ENCODE measurements at places on chromosomes 3 and 15.
A peak's percentile ranks its signal among the peaks of the same experiment; 100 is the strongest.

DNA sequence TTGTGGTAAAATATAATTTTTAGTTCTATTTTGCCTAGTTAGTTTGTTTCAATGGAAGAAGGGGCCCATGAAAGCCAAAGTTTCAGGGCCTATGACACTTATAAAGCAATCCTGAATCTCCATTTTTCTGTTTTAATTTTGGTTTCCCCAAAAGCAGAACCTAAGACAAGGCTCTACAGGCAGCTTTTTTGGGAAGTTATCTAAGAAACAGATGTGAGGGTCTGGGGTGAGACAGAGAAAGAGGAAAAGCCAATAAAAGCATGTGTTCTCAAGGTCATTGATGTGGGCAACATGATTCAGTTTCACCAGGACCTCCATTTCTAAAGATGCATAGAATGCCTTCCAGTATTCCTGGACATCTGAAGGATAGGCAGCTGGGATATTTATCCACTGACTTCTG lies 598.5 kb downstream of the PDCD6IP start:
- DNase-seq: no peak

DNA sequence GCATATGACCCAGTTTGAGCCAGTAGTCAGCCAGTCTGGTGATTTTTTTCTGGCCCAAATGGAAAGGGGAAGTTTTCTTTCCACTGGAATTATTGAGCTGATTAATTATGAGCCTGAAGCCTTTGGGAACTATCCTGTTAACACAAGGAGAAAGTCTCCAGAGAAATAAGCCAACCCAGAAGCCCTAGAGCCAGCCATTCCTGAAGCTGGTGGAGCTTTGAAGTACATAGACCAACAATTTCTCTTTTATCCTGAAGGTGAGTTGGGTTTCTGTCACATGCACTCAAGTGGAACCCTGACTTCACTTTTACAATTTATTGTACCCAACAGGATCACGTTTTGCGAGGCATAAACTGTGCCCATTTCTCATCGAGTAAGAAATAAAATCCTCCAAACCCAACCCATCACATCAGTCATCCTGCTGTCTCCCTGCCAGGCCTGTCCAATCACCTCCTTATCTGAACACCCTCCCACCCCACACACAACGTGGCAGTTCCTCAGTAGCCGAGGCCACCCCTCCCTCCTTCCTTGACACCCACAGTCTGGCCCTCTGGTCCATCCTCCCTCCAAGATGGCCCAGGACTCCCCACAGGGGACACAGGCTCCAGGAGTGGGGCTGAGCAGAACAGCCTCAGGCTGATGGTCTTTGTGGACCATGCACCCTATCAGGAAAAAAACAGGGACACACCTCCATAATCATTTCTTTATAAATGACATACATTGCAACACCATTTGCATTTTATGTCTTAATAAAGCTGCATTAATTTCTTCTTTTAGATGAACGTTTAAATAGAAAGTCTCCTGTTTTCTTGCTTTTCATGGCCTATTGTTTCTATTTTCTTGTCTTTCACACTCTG lies 55.7 kb upstream of the GATA2 start:
- peak; percentile 23 for DNase-seq

DNA sequence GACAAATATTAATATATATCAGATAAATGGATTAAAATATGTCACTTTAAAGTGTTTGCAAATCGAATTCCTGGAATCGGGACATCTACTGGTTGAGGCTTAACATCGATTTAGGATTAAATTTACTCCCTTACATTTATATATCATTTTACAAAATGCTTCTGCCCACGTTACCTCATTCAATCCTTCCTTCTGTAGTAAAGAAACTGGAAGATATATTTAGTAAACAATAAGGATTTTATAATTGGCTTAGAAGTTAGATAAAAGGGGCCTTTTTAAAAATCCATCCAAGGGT lies 1.3 kb downstream of the CLPX start:
- DNase-seq: no peak

DNA sequence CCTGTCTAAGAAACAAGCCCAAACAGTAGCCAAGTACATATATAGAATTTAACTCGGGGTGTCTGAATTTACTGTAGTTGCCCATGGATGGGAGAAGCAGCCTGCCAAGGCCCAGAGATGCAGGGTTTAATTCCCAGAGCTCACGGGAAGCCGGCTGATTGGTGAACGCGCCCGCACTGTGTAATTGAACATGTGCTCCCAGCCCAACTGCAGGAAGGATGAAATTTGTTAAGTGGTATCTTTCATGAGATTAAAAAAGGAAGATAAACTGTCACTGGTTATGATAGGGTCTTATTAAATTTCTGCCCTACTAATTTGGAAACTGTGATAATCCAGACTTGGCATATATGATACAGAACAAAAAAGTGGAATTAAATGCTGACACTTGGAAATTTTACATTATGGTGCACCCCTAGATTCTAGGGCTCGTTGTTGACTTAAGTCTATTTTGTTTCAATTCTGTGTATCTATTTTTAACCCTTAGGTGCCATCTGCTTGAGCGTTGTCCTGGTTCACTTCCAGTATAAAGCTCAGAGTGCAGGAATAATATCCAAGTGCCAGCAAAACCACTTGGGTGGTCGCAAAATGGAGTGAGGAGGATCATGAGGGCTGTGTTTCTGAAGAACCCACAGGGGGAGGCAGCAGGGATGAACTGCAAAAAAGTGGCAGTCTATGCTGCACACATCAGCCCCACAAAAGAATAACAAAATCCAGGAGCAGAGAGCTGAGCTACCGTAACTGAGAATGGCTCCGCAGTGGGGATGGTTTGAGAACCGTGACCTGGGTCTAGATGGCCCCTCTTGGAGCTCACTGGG lies 13.8 kb upstream of the TMC3 start:
- DNase-seq: no peak

GRCh38 chr3:111471831-111472230 lies 70.2 kb upstream of the CD96 start:
- no peak for DNase-seq

DNA sequence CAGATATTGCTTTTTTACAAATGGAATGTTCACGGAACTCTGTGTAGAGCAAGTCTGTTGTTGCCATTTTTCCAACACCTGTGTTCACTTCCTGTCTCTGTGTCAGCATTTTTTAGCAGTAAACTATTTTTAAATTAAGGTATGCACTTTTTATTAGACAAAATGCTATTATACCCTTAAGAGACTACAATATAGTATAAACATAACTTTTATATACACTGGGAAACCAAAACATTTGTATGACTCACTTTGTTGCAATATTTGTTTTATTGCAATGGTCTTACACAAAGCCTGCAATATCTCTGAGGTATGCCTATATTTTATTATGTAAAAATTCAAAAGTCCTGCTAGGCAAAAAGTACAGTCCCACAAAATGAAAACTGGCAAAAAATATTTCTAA lies 39.8 kb upstream of the FGF7 start:
- DNase-seq: no peak

DNA sequence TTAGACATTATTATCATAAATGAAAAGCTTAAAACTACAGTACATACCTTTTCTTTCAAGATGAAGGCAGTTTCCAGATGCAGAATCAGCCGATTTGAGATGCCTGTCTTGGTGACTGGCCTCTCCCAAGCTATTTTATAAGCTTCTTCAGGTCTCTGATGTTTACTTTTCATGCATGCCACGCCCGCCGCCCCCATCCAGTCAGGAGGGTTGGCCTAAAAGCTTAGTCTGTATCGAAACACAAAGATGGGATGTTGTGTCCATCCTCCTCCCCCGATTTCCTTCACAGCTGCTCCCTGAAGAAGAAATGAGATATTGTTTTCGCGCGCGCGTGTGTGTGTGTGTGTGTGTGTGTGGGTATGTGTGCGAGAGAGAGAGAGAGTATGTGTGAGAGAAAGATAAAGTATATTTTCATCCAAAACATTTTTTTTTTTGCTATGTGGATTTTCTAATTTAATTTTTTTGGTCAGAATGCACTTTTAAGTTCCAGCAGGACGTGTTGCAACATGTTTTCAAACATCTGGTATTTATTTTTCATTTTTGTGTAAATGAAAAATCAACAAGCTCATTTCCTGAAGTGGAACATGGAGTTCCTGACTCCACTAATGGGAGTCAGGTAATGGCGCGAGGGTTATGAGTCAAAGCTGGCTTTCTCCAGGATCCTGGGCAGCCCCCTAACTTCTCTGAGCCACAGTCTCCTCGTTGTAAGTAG lies at the start of gene APOD:
Gene APOD, minus strand, starts transcription at position 110 of the 712 bp plus-strand sequence. CDS start 4,479 bp downstream, outside the sequence.
- peak; percentile 32 for DNase-seq

- no peak for DNase-seq
Observed at GRCh38 chr3:164673738-164674137, 404.6 kb downstream of the SI start.

- DNase-seq: peak; percentile 23
Observed at GRCh38 chr3:170632780-170633179, 46.9 kb upstream of the SLC7A14 start.

- DNase-seq: peak; percentile 22
Observed at GRCh38 chr15:70362886-70363285, 265.2 kb upstream of the TLE3 start.

DNA sequence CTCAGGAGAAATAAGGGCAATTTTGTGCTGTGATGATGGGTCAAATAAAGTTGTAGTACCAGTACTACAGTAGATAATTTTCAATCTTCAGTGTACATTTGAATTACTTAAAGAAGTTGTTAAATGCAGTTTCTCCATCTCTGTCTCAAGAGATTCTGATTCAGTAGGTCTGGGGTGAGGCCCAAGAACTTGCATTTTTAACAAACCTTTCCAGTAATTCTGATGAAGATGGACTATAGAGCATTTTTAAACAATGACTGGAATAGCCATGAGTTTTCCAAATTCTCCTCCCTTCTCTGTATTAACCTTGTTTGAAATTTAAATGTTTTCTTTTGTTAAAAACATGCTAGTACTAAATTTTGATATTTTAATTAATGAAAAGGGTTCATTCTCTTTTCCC lies 127.0 kb upstream of the CD96 start:
- no peak for DNase-seq

DNA sequence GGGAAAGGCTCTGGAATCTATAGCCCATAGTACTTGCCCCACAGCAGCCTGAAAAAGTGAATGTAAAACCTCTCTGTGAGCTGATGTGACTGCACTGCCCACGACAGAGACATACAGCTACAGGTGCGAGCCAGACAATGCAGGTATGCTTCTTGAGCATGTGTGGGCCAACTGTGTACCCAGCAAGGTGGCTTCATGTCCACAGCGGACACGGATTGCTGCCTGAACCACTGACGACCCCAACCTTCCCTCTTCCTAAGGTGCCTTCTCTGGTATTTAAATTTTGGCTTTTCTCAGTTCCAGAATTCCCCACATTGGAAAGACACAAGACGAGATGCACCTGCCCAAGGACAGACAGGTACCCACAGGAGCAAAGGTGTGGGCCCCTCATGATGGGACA lies 65.8 kb downstream of the SCN5A start:
- DNase-seq: no peak

GRCh38 chr3:126343649-126344035 lies 13.6 kb downstream of the KLF15 start:
- no peak for DNase-seq

DNA sequence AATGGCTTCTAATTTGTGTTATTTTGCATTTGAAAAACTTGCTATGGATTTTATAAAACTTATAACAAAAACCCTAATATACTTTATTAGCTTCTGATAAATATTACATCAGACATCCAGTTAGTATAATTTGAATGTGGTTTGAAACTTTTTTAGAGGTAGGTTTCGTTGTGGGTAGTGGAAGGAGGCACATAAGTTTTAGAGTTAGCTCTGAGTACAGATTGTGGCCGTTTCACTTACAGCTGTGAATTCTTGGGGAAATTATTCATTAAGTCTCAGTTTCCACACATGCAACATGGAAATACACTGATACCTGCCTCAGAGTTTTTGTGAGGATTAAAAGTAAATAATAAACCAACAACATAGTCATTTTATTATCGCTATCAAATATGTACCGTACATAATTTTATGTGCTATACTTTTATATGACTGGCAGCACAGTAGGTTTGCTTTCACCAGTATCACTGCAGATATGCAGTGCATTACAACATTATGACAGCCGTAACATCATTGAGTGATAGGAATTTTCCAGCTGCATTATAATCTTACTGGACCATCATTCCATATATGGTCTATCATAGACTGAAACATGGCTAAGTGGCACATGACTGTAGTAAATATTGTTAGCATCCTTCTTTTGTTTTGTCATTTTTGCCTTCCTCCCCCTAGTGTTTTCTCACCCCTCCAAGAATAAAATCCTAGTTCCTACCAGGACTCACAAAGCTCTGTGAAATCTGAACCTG lies 175.6 kb downstream of the AKAP13 start:
- DNase-seq: no peak
